ENCODE measurements at places on chromosomes 7 and 10.

GRCh38 chr7:40850017-40850416, 715.2 kb downstream of the SUGCT start:
- no peak for DNase-seq

- no peak for DNase-seq
Measured at GRCh38 chr7:46153951-46154787, 233.1 kb upstream of the IGFBP3 start.

DNA sequence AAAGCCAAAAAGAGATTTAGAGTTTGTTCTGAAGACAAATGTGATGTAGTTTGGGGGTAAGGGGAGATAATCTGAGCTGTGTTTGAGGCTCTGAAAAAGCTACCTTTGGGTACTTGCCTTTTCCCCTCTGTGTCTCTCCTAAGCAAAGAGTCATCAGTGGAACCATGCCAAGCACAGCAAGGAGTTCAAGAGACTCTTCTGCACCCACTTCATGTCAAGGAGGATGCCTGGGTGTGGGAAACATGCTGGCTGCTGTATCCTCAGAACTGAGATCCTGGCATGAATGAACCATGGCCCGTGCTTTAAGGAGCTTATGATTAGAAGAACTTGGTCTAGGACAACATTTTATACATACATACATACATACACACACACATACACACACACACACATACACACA, 142.9 kb downstream of the NOC3L start:
- no peak for DNase-seq

- no peak for DNase-seq
Measured at GRCh38 chr10:4596951-4597350, 229.1 kb upstream of the AKR1E2 start.

DNA sequence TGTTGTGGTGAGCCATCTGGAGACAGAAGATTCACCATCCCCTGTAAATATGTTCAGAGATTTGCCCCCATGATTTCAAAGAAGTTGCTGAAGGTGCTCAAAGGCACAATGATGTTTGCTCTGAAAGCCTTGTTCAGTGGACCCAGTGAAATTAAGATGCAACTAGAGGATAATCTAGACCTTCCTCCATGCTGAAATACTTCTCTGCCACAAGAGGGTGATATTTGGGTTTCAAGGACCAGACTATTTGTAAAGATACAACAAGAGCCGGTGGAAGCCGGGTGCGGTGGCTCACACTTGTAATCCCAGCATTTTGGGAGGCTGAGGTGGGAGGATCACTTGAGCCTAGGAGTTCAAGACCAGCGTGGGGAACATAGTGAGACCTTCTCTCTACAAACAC, 13.5 kb upstream of the MSRB2 start:
- no peak for DNase-seq

DNA sequence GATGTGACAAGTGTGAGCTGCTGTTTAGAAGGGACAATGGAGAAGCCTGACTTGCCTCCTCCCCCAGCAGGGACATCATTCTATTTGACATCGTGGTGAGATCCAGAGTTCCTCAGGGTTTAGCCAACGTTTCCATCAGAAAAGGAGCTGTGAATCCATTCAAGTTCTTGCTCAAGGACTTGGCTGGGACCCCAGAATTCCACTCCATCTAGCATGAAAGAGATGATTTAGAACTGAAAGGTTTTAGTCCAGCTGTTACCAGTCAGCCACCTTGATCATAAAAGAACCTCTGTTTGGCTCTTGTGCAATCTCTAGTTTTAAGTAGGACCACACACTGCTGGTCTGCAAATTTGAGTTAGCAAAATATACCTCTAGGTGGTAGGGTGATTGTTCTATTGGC, 337.6 kb downstream of the FRMD4A start:
- no peak for DNase-seq

DNA sequence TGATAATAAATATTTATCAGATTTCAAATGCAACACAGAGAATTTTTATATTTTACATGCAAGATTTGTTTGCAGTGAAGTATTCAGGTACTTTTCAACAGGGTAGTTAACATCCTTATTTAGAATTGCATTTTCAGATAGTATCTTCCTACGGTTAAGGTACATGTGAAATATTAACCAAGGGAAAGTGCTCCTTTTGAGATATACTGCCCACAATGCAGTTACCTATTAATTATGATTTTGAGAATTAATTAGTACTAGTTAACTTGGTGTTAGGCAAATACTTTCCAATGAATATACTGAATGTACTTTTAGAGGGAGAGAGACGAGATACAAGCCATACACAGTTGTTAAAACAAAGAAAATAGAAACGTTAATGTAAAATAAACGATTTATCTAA, 206.2 kb upstream of the YAE1 start:
- no peak for DNase-seq

- DNase-seq = no peak
Measured at GRCh38 chr10:73814276-73814895, 3.0 kb upstream of the NDST2 start.

GRCh38 chr7:12695965-12696364, 8.5 kb downstream of the ARL4A start:
- DNase-seq = no peak

DNA sequence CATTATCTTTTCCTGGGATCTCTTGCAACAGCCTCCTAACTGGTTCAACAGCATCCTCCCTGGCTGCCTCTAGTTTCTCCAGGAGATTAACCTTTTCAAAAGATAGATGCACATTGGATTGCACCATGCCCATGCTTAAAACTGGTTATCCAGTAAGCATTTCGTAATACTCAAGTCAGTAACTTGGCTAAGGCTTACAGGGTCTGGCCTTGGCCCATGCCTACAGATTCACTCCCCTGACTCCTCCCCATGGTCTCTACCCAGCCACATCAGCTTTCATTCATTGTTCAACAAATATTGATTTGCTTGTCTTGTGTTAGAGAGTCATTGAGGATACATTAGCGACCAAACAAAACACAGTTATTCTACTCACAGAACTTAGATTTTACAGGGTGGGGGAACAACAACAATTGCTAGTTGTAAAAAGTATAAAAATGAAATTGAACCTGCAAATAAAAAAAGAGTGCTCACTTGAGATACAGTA, 1.8 kb upstream of the KIF20B start:
- no peak for DNase-seq

DNA sequence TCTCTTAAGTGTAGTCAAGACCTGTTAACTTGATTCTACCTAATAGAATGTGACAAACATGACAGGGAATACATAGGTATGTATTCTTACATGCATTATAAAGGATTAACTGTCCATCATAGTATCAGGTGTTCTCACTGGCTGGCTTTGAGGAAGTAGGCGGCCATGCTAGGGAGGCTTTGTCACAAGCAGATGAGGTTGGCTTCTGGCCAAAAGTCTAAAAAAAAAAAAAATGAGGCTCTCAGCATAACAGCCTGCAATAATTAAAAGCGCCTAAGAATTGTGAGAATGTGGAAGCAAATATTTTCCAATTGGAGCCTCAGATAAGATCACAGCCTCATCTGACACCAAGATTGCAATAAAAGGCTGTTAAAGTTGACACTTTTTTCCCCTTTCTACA, 1256.8 kb upstream of the SORCS1 start:
- no peak for DNase-seq

GRCh38 chr10:120183546-120183945, 273.5 kb upstream of the PLPP4 start:
- no peak for DNase-seq

DNA sequence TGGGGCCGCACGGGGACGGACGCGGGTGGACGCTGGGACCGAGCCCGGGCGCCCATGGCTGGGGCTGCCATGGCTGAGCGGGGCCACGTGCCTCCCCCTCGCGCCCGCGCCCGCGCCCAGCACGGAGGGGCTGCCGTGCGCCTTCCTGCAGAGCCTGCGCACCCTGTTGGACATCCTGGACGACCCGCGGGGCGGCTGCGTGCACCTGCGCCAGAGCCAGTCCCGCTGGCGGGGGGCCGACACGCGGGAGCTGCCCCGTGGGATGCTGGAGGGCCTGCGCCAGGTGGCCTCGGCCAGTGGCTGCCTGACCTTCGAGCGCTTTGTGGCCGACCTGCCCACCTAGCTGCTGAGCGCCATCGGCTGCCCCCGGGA, 72.5 kb upstream of the KCTD7 start:
- no peak for DNase-seq

DNA sequence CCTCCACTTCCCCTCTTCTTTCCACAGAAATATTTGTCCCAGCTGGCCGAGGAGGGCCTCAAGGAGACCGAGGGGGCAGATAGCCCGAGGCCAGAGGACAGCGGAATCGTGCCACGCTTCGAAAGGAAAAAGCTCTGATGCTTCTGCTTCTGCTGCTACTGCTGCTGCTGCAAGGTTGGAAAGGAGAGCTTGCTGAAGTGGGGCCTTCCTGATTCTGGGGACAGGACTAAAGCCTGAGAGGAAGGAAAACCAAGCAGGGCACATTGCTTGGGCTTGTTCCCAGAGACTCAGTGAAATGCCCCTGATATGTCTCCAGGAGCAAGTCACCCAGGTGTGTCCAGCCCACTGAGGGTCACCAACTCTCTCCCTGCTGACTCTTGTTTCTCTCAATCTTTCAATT, 35.9 kb upstream of the PDCD4 start:
- DNase-seq = no peak

DNA sequence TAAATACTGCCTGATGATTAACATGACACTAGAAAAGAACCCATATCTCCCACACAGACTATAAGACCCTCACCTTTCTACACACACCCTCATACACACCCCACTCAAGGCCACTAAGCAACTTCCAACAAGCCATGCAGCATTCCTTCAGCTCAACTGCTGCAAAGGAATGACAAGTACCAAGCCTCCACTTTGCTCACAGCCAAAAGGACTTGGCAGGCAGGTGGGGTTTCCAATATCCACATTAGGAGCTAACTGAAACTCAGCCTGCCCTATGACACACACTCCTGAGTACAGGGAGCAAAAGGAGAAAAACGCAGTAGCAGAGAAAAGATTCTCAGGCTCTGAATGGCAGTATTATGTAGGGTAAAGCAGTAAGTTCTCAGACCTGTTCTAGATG, 13.4 kb downstream of the USP54 start:
- DNase-seq = no peak

GRCh38 chr10:117540640-117541404, 1.7 kb upstream of the EMX2 start:
- no peak for DNase-seq

GRCh38 chr7:121054925-121055324, 66.4 kb downstream of the CPED1 start:
- DNase-seq = no peak

GRCh38 chr7:26298472-26299058, 6.9 kb downstream of the SNX10 start:
- DNase-seq = no peak

All from stimulated activated CD8-positive, alpha-beta memory T cell treated with anti-CD3 and anti-CD28 coated beads, Interleukin-7, amount 100 ng/mL, for 4 hours (primary cell).